Neural crest cell (in vitro differentiated cells): ENCODE measurements at places on chromosomes 4 and X.
A peak's percentile ranks its signal among the peaks of the same experiment; 100 is the strongest.

- DNase-seq: no peak
These were observed 2.5 kb upstream of the DUSP9 start for GRCh38 chrX:153644356-153645125.

- no peak for DNase-seq
These were observed 276.0 kb downstream of the C4orf33 start for GRCh38 chr4:129371926-129372325.

GRCh38 chr4:187552781-187553180 is 442.8 kb upstream of the ZFP42 start:
- no peak for DNase-seq

DNA sequence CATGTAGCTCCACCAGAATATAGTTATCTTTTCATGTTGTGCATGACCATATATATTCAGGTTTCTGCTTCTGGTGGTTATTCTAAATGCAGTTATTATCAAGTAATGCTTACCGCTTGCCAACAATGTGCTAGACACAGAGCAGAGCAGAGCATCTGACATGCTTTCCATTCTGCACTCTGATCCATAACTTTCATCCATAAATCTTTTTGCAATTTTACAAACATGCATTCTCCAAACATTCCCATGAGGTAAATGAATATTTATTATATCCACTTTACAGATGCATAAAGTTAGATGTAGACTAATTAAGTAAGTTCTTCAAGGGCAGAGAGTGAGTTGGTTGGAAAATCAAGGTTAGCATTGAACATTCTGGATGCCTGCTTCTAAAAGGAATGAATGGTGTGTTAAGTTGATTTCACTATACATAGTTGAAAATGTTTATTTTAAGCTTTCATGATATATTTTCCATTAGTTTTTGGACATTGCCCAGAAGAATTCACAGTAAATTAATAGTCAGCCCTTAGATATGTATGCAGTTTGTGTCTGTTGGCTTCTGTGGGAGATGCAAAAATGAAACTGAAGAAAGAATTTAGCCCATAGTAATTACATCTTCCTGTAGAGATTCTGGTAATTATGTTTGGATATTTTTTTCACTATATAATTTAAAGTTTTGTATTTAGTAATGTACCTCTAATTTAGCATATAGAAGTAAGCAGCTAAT is 867.8 kb downstream of the CCSER1 start:
- no peak for DNase-seq

DNA sequence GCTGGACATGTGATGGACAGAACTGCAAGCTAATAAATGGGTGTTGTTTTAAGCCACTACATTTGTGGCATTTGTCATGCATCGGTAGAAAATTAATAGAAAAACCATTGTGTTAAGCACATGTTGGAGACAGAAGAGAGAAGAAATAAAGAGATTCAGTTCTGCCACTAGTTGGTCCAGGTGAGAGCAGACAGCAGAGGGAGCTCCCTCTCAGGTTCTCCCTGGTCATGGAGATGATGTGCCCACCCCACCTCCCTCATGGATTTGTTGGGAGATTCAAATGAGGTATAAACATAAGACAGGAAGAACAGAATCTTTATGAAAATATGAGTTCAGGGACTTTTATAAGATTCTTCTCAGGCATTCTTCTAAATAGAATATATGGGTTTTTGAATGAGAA is 36.8 kb upstream of the OCIAD2 start:
- DNase-seq: no peak

GRCh38 chrX:136697156-136697555 is 49.2 kb downstream of the CD40LG start:
- no peak for DNase-seq

- DNase-seq: peak; percentile 8
These were observed at the start of gene GPM6B for GRCh38 chrX:13816643-13817627. TSS of gene GPM6B (minus strand) at chrX:13817093. CDS start at chrX:13816904, 189 bp downstream.

GRCh38 chrX:123860983-123861382 is 1.1 kb downstream of the XIAP start:
- DNase-seq: no peak

DNA sequence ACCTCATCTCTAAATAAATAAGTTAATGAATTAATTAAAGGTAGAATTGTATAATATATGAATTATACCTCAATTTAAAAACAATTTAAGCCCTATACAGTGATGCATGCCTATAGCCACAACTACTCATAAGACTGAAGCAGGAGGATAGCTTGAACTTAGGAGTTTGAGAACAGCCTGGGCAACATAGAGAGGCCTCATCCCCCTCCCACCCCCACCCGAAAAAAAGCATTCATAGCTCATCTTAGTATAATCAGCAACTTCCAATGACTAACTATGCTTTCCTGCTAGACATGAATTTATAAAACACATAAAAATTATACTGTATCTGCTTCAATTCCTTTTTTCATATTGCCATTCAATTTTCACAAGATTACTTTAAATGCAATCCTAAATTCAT is 1.6 kb downstream of the LRBA start:
- DNase-seq: no peak

DNA sequence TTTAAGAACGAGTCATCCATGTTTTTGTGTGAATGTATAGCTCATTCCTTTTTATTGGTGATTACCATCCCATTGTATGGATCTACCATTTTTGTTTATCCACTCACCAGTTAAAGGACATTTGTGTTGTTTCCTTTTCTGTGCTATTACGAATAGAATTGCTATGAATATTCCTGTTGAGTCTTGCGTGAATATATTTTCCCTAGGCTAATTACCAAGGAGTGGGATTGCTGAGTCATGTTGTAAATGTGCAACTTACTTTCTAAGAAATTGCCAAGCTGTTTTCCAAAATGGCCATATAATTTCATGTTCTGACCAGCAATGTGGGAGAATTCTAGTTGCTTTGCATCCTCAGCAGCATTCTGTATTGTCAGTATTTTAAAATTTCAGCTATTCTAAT is 51.3 kb downstream of the YIPF6 start:
- DNase-seq: no peak

DNA sequence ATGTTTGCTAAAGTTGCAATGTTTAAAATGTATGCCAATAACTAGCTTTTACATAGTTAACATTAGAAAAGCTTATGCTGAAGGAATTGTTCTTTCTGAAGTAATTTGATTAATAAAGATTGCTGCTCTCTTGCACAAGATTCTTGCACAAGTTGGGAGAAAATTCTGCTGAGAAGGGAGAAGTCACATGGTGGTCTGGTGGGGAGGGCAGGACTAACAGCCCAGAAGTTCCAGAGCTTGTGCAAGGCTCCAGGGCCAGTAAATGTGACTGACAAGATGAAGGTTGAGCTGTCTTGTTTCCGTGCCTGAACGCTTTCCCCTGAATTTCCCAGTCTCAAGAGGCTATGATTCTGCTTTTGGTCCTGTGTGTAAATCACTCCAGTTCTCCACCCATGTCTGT is 112.9 kb upstream of the VCX start:
- no peak for DNase-seq

DNA sequence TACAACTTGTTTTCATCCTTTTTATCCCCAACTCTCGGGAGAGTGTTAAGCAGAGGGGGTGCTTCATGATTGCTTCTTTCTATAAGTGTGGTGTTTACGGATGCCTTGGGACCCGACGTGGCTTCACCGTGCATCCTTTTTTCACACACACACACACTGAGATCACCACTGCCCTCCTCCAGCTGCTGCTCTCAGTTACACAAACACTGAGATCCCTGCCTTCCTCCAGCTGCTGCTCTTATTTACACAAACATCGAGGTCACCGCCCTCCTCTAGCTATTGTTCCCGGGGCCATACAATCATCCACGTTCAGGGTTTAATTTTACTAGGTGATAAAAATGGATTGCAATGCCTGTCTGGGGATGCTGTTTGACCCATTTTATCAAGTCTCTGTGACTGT is 155.4 kb upstream of the FAM9B start:
- DNase-seq: no peak

DNA sequence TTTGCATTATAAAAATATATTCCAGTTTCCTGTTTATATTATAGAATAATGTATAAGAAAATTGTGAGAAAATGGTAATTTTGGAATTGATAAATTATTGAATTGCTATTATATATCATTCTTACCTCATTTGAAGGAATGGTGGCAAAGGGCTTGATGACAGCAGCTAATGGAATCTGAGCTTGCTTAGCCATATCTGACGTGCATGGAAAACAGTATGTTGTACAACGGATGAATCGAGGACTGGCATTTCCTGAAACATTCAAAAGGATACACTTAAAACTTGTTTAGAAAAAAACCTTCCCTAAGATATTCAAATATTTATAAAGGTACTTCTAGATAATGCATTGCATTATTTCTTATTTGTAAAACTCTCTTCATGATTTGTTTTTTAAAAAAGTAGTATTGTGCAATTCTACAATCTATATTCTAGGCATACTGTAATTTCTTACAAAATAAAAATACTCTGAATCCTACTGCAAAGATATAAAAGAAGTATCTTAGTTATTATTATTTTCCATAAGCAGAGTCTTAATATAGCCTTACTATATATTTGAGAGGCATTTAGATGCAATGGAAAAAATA is 38.3 kb downstream of the SEC24D start:
- no peak for DNase-seq

DNA sequence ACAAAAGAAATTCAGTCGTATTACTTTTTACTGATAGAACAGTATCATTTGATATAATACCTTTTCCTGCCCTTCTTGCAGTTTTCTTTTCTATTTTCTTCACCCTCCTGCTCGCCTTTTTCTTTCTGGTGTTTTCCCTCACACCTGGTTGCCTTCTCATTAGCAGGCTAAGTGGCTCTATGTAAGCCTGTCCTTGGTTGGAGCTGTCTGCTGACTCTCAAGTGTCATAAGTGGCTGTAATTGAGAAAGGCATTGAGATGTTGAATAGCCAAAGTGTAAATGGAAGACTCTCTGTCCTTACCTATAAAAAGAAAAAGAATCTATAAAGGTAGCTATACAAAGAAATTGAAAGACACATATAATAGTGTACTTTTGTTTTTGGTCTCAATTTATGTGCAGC is 180.7 kb downstream of the ADGRL3 start:
- DNase-seq: no peak

GRCh38 chr4:31998807-31999206 is 1278.6 kb downstream of the PCDH7 start:
- no peak for DNase-seq
